ENCODE measurements at places on chromosomes 16 and 17.

- H3K27ac ChIP-seq: no peak overlapping the region
- DNase-seq: no peak
- no peaks in the 10 kb centered on the region for H3K27me3 ChIP-seq
- no peak overlapping the region for H3K4me3 ChIP-seq
Measured at GRCh38 chr16:89034971-89035668, 58.1 kb upstream of the CBFA2T3 start.

GRCh38 chr16:49716339-49716934 lies 139.5 kb downstream of the ZNF423 start:
- H3K4me3 ChIP-seq: no peak overlapping the region
- no peak for DNase-seq
- no peak overlapping the region for H3K27ac ChIP-seq
- no peaks in the 10 kb centered on the region for H3K4me1 ChIP-seq
- no peaks in the 10 kb centered on the region for H3K36me3 ChIP-seq

DNA sequence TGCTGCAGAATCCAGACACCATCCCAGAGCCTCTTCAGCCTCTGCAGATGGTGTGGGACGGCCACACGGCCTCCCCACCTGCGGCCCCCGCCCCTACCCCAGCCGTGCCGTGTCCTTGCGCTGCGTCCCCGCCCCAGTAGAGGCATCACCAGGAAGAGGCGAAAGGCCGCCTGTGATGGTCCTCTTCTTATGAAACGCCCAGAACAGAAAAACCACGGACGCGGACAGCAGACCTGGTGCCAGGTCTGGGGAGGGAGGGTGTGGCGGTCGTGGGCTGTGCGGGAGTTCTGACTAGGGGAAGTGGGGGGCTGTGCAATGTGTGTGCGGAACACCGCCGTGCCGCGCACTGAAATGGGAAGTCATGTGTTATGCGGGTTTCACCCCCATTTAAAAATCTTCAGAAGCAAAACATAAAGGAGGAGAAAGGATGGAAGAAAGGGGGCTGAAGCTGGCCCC lies 25.5 kb downstream of the ACSF3 start:
- no peak for DNase-seq
- H3K4me3 ChIP-seq: no peak overlapping the region
- no peaks in the 10 kb centered on the region for H3K27me3 ChIP-seq
- peaks cover 11% of the 10 kb centered on the region for H3K36me3 ChIP-seq

GRCh38 chr17:48427598-48427997 lies 2.4 kb downstream of the SKAP1 start:
- peaks cover 15% of the 10 kb centered on the region for H3K4me1 ChIP-seq
- no peak for DNase-seq
- peaks cover 36% of the 10 kb centered on the region for H3K27me3 ChIP-seq
- H3K27ac ChIP-seq: no peak overlapping the region
- no peaks in the 10 kb centered on the region for H3K36me3 ChIP-seq
- H3K4me3 ChIP-seq: no peak overlapping the region

DNA sequence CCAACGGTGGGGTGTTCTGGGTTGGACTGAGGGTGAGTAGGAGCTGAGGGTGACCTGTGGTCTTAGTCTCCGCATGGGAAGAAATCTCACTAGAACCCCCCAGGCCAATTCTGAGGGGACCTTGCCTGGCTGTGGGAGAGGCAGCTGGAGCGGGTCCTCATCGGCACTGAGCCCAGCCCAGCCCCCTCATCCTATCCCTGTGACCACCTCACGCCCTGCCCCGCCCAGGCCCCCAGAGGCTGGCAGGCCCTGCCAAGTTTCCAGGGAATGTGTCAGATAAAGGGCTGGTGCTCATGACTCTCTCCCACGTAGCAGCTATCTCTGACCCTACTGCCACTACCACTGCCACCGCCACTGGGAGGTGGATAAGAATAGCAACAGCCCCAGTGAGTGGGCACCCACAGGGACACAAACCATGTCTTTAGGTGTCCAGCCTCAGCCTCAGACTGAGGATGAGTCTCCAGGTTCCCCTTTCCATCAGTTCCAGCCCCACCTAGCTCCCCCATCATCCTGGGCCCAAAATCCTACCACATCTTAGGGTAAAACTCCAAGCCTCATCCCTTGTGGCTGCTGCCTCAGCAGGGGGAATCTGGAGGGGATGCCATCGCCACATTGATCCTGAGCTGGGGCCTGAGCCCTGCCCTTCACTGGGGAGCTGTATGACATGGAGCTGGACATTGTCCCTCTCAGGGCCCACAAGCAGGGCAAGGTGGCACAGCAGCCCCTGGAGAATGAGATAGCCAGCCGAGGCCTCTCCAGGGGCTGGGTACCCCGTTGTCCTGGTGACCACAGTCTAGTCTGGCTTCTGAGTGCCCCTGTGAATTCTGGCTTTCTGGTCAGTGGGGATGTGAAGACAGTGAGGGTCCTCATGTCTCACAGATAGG lies 14.9 kb downstream of the CDH16 start:
- H3K4me3 ChIP-seq: peak overlapping the region; percentile 10
- no peaks in the 10 kb centered on the region for H3K36me3 ChIP-seq
- peaks cover 79% of the 10 kb centered on the region for H3K4me1 ChIP-seq
- DNase-seq: no peak
- H3K27me3 ChIP-seq: no peaks in the 10 kb centered on the region
- peak overlapping the region; percentile 100 for H3K27ac ChIP-seq

GRCh38 chr17:61310590-61310989 lies 89.1 kb upstream of the TBX2 start:
- no peak for DNase-seq
- no peak overlapping the region for H3K27ac ChIP-seq
- H3K4me3 ChIP-seq: no peak overlapping the region
- H3K27me3 ChIP-seq: no peaks in the 10 kb centered on the region

DNA sequence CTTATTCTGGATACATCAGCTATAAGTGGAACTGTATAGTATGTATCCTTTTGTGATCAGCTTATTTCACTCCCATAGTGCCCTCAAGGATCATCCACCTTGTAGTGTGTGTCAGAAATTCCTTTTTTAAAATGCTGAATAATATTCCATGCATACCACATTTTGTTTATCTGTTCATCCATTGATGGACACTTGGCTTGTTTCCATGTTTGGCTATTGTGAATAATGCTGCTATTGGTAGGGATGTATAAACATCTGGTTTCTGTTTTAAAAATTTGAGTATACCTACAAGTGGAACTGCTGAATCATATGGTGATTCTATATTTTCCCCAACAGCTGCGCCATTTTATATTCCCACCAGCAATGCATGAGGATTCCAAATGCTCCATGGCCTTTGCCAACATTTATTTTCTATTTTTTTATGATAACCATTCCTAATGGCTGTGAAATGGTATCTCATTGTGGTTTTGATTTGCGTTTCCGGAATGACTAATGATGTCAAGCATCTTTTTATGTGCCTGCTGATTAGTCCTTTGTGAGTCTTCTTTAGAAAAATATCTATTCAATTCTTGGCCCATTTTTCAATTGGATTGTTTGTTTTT lies 11.6 kb downstream of the RCVRN start:
- peaks cover 1% of the 10 kb centered on the region for H3K27me3 ChIP-seq
- no peak overlapping the region for H3K27ac ChIP-seq
- no peak overlapping the region for H3K4me3 ChIP-seq
- DNase-seq: no peak

- peaks cover 36% of the 10 kb centered on the region for H3K27me3 ChIP-seq
- DNase-seq: no peak
- peaks cover 9% of the 10 kb centered on the region for H3K4me1 ChIP-seq
Measured at GRCh38 chr17:36631022-36631421, 29.6 kb downstream of the MRM1 start.

- H3K4me1 ChIP-seq: peaks cover 18% of the 10 kb centered on the region
- no peak overlapping the region for H3K4me3 ChIP-seq
- peak; percentile 40 for DNase-seq
- H3K27me3 ChIP-seq: no peaks in the 10 kb centered on the region
- H3K36me3 ChIP-seq: peaks cover 15% of the 10 kb centered on the region
Measured at GRCh38 chr16:30927789-30928378, 4.5 kb downstream of the FBXL19 start.

DNA sequence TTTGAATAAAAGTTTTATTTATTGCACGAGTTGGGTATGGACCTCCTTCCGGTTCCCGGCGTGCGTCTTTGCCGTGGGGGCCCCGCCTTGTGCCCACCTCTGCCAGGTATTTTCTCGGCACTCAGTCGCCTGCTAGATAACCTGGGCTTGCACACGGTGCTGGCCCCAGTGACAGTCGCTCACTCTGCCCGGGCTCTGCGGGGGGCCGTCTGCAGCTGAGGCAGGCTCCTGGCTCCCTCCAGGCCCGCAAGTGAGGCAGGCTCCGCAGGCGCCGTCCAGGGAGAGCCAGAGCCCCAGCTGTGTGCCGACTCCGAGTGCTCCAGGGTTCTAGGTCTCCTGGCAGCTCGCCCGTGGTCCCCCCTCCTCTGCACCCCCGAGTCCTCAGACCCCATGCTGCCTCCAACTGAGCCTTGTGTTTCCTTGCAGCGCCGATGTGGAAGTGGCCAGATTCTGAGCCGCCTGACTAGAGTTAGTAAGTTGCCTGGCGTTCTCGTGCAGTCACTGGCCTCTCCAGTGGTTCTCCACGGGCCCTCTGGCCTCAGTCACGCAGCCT lies 54.7 kb upstream of the PVALEF start:
- H3K27me3 ChIP-seq: no peaks in the 10 kb centered on the region
- DNase-seq: no peak
- peaks cover 11% of the 10 kb centered on the region for H3K4me1 ChIP-seq
- no peak overlapping the region for H3K4me3 ChIP-seq

DNA sequence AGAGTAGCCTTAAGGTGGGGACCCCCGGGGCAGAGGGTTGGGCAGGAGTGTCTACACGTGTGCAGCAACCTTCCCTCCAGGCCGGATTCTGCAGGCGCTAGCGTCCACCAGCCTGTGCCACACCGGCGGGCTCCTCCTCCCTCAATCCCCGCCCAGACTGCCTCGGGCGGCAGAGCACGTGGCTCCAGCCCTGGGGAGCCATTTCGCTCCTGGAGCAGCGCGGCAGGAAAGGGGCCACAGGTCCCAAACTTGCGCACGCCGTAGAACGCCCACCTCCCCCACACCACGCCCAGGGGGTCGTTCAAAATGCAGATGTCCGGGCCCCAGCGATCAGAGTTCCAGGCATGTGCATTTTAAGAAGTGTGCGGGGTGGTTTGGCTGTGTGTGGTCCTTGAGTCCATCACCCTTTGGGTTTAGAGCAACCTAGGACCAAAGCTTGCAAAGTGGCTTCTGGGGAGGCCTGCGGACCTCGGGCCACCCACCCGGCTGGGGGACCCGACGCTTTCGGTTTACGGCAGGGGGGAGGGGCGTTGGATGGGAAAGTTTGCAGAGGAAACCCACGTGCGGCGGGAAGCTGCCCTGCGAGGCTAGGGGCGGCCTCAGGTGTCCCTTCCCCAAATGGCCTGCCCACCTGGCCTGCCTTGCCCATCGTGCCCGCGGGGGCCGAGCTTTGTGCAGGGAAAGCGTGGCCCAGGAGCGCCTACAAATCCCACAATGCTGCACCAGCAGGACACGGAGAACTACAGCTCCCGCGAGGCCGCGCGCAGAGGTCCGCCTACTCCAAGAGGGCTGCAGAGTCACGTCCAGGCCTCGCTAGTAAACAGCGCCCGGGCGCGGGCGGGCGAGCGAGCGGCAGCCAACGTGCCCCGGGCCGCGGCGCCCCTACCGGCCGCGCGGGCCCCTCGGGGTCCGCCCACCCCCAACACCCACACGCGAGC lies 1.4 kb downstream of the TFAP4 start:
- DNase-seq: peak; percentile 93
- no peaks in the 10 kb centered on the region for H3K36me3 ChIP-seq
- H3K4me3 ChIP-seq: peak overlapping the region; percentile 93
- peaks cover 6% of the 10 kb centered on the region for H3K4me1 ChIP-seq

- peaks cover 7% of the 10 kb centered on the region for H3K4me1 ChIP-seq
- no peaks in the 10 kb centered on the region for H3K27me3 ChIP-seq
- no peaks in the 10 kb centered on the region for H3K36me3 ChIP-seq
- no peak overlapping the region for H3K27ac ChIP-seq
Measured at GRCh38 chr16:78363843-78364555, 264.5 kb downstream of the WWOX start.

GRCh38 chr17:31216031-31216751 lies 80.8 kb downstream of the OMG start:
- peaks cover 15% of the 10 kb centered on the region for H3K36me3 ChIP-seq
- DNase-seq: peak; percentile 79
- H3K4me3 ChIP-seq: no peak overlapping the region
- no peak overlapping the region for H3K27ac ChIP-seq
